ENCODE measurements at places on chromosomes 3 and 15.
A peak's percentile ranks its signal among the peaks of the same experiment; 100 is the strongest.

- DNase-seq, result no peak
Observed at GRCh38 chr15:46701346-46701745, 1016.0 kb upstream of the SEMA6D start.

- no peak for DNase-seq
Observed at GRCh38 chr3:80677796-80678195, 910.0 kb upstream of the ROBO1 start.

- DNase-seq, result no peak
Observed at GRCh38 chr3:175606650-175607318, 747.6 kb downstream of the NAALADL2 start.

DNA sequence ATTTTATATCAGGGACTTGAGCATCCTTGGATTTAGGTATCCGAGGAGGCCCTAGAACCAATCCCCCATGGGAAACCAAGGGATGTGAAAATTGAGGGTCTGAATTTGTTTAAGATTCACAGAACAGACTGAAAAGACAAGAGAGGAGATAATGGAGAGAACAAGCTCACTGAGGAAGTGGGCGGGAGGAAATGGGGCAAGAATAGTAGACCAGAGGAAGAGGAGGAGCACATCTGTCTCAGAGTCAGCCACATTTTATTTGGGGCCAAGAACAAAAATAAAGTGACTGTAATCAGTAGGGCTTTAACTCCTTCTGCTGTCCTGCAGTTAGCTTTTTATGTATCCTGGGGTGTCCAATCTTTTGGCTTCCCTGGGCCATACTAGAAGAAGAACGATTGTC lies 63.8 kb downstream of the BLM start:
- no peak for DNase-seq

GRCh38 chr3:188949996-188950395 lies 221.8 kb upstream of the TPRG1 start:
- DNase-seq, result no peak

DNA sequence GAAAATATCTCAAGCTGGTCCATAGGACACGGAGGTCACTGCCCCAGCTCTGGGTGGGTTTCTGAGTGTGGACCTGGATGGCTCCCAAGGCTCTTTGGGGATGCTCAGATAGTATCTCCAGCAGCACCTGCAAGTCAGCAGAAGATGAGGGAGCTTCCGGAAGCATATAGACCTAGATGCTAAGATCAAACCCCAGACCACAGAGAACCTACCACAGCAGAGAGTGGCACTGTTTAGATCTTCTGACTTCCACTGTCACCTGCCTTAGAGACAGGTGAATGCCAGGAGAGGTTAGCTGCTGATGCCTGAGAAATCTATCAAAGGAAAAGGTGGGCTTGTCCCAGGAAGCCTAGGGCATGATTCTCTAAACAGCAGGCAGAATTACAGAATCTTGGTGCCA lies 105.7 kb upstream of the TRPM1 start:
- DNase-seq, result no peak

- no peak for DNase-seq
Observed at GRCh38 chr15:37034835-37035748, 65.3 kb downstream of the MEIS2 start.

DNA sequence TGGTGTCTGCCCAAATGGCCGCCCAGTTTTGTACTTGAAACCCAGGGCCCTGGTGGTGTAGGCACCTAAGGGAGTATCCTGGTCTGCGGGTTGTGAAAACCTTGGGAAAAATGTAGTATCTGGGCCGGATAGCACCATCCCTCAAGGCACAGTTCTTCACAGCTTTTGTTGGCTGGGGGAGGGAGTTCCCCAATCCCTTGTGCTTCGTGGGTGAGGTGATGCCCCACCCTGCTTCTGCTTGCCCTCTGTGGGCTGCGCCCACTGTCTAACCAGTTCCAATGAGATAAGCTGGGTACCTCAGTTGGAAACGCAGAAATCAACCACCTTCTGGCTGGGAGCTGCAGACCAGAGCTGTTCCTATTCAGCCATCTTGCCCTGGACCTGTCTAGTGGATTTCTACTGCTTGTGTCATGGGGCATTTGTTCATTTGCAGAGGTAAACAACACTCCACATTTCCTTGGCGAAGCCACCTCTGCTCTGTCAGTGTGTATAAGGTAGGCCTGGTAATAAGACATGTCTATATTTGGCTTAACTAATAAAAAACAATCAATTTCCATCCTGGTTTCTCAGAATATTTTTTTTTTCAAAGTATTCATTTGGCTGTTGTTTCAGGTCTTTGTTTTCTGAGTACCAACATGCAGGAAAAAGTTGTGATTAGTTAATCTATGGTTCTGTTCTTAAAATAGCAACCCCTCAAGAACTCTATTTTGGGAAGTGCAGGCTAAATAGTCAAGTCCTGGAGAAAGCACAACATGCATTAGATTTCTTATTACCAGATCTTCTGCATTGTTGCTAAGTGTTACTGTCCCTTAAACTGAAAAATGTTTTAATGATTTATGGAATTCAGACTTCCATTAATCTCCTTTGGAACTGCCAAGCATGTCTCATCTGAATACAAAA lies 304.3 kb downstream of the ZIC1 start:
- DNase-seq, result no peak

DNA sequence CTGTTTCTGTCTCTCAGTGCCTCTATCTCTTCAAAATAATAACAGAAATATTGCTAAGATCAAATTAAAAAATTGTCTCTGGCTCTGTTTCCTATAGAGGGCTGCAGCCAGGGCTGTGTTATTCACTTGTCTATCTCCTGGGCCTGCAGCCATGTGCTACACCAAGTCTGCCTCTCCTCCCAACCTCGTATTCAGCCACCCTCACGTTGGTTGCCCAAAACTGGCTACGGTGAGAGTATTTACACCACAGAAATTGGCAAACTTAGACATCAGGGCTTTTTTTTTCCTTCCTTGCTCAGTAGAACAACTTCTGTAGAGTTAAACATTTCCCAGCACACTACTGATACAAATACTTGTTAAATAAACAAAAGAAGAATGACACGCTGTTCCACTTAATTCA lies 320.9 kb upstream of the ICE2 start:
- no peak for DNase-seq

- no peak for DNase-seq
Observed at GRCh38 chr3:188326968-188327367, 173.0 kb downstream of the LPP start.

- no peak for DNase-seq
Observed at GRCh38 chr15:48086576-48086975, 34.2 kb upstream of the SLC24A5 start.

DNA sequence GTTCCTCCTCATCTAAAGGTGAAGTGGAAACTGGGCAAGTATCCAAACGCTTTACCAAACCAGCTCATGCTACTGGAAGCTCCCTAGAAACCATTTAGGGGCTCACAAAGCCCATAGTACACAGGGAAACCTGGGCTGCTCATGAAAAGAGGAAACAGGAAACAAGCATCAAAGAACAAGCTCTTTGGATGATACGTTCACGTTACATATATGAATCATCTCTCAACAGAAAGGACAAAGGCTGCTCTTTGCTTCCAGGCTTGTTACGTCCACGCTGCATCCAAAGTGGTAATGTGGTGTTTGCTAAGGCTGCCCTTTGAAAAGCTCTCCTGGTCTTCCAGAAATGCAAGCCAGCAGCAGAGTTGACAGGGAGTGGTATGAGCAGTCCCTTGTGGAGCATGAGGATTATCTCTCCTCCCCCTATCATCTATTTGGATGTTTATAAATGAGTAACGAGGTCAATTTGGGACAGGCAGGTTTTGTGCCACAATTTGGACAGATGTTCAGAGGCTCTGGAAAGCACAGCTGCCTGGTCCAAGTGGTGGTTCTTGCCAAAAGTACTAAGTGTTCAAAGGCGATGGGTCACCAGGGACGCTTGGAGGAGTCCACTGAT lies 98.0 kb upstream of the RORA start:
- no peak for DNase-seq

DNA sequence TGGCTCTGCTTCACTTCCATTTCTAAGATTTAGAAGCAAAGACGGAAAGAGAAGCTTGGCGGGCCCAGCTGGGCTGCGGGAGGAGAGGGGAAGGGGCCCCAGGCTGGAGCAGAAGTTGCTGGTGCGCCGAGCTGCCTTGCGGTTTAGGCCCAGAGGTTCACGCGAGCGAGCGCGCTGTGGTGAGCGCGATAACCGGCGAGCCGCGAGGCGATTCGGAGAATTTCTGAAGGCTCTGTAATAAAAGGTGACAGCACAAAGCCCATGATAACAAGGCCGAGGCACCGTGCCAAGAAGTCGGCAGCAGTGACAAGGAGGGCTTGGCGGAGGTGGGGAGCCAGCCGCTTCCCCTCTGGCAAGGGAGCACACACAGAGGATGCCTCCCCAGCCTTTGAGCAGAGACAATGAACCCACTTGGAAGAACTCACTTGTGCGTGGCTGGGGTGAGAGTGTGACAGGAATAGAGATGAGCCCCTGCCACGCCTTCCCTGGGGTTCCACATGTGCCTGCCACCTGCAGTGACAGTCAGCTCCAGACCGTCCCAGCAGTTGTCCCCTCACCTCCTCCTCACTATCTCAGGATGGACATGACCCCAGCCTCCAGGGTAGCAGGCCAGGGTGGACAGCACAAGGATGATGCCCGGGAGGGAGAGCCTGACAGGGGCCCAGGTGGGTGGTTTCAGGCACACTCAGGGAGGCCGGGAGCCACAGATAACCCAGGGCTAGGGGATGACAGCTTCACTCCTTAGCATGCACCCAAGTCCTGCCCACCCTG lies 315.2 kb downstream of the UACA start:
- no peak for DNase-seq

GRCh38 chr3:182116386-182116785 lies 404.7 kb downstream of the SOX2 start:
- no peak for DNase-seq

GRCh38 chr3:190673148-190673547 lies 159.3 kb downstream of the IL1RAP start:
- DNase-seq, result no peak

GRCh38 chr3:124817079-124817478 lies 70.1 kb downstream of the ITGB5 start:
- DNase-seq, result no peak

DNA sequence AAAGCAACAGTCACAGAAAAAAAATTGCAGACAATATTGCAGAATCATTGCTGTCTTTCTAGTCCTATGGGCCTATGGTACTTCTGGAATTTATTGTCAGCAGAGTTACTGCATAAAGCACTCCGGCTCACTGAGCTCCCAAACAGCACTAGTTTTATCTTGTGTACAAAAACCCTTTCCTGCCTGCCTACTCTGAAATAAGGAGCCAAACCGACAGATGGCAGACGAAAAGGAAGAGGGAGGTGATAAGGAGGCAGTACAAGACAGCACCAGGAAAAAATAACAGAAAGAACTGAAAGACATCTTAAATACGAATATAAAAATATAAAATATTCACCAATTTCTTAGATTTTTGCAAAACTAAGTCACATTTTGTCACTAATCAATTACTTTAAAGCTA lies 15.6 kb downstream of the HERC1 start:
- DNase-seq, result peak; percentile 11

- DNase-seq, result no peak
Observed at GRCh38 chr3:108602249-108602934, 12.9 kb downstream of the DZIP3 start.

- no peak for DNase-seq
Observed at GRCh38 chr3:17995769-17996168, 253.3 kb upstream of the TBC1D5 start.

GRCh38 chr3:54357301-54357700 lies 234.9 kb downstream of the CACNA2D3 start:
- no peak for DNase-seq

GRCh38 chr3:133364704-133365103 lies 35.2 kb upstream of the BFSP2 start:
- no peak for DNase-seq

DNA sequence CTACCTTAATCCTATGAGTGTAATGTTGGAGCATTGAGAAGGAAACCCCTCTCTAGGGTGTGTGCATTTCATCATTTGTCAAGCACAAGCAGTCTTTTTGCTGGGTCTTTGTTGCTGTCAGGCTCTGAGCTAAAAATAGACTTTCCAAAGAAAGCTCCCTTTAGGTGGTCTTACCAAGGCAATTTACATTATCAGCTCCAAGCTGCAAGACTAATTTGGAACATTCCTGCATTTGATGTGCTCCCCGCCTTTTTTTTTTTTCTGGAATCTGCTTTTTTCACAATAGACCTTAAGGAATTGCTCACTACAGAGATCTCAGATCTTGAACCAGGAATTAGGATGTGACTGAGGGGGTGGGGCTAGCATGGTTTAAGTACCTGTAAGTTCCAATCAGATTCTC lies 60.6 kb upstream of the STAC start:
- peak; percentile 29 for DNase-seq

DNA sequence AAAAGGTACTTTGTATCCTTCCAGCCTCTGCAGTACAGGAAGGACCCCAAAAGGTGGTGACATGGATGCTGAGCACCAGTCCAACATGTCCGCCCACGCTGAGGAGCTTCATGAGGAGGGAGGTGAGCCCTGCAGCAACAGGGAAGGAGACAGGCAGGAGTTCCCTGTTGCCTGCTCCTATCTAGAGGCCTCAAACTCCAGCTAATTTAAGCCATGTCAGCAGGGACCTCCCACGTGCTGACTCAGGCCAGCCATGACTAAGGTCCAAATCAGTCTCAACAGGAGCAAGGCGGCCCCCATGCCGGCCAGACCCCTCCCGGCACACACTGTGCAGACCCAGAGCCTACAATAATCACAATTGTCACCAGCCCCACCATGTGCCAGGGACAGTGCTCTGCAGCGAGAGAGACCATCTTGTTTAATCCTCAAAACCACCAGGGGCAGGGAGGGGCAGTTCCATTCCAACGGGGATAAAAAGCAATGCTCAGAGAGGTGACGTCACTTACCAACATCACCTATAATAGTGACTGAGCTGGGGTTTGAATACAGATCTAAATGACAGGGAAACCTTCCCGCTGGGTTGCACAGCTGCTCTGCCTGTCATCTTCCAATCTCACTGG lies 54.5 kb upstream of the GATA2 start:
- no peak for DNase-seq

GRCh38 chr3:127478922-127479321 lies 111.6 kb downstream of the TPRA1 start:
- DNase-seq, result no peak

DNA sequence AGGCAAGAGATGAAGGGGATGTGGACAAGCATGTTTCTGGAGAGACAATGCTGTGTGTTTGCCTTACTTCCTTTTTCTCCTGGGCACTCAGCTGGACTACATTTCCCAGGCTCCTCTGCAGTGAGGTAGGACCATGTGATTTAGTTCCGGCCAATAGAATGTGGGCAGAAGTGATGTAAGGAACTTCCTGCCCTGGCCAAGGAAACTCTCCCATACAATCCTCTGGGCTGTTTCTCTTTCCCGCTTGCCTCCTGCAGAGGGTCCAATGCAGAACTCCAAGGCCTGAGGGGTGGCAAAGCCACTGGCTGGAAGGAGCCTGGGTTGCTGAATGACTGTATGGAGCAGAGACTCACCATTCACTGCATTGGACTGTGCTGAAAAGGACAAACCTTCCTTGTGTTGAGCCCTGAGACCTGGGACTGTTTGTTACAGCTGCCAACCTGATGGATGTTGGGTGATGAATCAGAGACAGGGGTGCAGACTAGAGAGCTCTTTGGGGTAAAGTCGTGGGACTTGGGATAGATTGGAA lies 82.7 kb upstream of the SLC6A6 start:
- peak; percentile 89 for DNase-seq

DNA sequence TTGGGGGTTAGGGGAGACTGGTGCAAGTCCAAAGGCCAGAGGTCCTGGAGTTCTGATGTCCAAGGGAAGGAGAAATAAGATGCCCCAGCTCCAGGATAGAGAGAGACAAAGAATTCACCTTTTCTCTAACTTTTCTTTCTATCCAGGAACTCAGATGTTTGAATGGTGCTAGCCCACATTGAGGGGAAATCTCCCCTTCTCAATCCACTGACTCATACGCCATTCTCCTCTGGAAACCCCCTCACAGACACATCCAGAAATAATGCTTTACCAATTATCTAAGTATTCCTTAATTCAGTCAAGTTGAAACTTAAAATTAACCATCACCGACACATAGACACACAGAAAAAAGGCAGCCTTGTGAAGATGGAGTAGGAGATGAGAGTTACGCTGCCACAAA lies 1085.2 kb downstream of the NSUN3 start:
- DNase-seq, result no peak
